NCI-H82 (cell line): ENCODE measurements at places on chromosomes 3 and 15.

DNA sequence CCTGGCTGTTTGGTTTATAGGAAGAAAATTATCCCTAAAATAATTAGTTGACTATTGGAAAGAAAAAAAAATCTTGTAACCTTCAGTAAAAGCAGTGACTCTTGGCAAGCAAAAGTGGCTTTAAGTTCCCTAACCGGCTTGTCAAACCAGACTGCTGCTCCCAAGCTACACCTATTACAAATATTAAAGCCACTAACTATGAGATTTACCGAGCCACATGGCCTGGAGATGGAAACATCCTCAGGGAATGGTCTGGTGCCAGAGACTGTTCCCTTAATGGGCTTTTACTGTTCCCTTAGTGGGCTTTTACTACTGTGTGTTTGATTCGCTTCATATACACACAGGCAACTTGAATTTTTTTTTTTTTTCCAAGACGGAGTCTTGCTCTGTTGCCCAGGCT is 35.9 kb upstream of the ZNF774 start:
- DNase-seq = no peak

DNA sequence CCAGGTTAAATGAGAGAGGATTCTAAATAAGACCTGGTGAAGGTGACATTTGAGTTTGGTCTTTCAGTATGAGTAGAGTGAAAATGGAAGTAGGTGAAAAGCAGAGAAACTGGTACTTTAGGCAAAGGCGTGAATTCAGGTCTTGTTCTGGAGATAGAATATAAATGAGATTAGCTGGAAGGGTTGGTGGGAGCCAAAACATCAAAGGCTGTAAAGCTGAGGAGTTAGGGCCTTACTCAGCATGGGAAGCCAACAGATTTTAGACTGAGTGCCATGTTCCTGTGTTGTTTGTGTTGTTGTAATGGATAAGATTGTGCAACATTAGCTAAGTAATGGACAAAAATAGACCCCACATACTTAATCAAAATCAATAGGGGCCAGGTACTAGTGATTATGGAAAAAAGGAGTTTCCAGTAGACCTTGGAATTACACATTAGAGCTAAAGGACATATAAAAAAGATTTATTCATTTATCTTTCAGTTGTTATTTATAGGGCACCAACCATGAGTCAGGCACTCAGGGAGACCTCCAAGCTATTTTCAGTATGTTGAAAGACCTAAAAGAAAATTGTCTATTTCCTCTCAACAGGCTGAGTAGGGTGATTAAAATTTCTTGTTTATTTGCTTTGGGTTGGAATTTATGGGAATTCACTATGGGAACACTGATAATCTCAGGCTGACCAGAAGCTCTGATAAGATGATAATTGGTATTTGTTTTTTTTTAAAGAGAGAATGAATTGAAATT is 20.8 kb downstream of the ARL14 start:
- no peak for DNase-seq

- no peak for DNase-seq
These were observed 11.7 kb downstream of the SH2D7 start for GRCh38 chr15:78104119-78104479.

- no peak for DNase-seq
These were observed 48.5 kb upstream of the RAB6B start for GRCh38 chr3:133944181-133944580.

DNA sequence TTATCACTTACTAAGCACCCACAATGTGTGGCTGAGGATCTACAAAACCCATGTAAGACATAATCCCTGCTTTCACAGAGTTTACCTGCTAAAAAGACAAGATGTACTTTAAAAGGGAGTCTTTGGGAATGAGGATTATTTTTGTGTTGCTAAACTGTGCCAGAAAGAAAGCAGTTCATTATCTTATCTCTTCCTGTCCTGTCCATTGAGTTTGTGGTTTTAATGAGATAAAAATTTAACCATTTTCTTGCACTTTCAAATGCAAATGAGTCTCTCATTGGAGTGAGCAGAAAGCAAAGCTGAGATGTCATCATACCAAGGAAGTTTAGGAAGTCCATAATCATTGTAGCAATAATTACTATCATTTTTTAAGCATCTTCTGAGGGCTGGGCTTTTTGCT is 231.2 kb upstream of the ADAMTS9 start:
- DNase-seq = no peak

DNA sequence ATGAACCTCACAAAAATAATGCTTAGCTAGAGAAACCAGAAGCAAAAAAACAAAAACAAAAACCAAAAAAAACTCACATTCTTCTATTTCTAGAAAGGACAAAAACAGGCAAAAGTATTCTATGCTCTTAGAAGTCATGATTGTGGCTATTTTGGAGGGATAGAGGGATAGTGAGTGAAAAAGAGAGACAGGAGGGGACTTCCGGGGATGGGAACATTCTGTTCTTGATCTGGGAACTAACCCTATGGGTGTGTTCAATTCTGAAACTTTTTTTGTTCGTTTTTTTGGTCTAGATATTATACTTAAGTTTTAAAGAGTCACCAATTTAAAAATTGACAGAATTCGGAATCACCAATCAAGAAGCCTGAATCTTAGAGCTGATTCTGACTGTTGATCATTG is 120.0 kb upstream of the TPM1 start:
- no peak for DNase-seq

- no peak for DNase-seq
These were observed 2.3 kb downstream of the OCA2 start for GRCh38 chr15:28096670-28097431.
